ENCODE measurements at places on chromosomes 6 and 20.

DNA sequence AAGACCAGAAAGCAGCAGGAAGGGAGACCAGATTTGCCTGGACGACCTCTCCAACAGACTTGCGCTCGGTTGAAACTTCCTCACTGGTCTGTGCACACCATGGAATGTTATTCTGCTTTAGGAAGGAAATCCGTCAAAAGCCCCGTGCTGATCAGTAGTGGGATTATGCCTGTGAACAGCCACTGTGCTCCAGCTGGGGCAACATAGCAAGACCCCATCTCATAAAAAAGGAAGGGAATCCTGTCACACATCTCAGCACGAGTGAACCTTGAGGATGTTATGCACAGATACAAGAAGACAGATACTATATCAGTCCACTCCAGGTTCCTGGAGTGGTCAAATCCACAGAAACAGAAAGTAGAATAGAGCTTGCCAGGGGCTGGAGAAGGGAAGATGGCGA is 86.9 kb upstream of the FOXC1 start:
- DNase-seq = no peak

- DNase-seq = peak; percentile 29
These were observed 67.6 kb downstream of the BLOC1S5 start for GRCh38 chr6:7996538-7997111.

DNA sequence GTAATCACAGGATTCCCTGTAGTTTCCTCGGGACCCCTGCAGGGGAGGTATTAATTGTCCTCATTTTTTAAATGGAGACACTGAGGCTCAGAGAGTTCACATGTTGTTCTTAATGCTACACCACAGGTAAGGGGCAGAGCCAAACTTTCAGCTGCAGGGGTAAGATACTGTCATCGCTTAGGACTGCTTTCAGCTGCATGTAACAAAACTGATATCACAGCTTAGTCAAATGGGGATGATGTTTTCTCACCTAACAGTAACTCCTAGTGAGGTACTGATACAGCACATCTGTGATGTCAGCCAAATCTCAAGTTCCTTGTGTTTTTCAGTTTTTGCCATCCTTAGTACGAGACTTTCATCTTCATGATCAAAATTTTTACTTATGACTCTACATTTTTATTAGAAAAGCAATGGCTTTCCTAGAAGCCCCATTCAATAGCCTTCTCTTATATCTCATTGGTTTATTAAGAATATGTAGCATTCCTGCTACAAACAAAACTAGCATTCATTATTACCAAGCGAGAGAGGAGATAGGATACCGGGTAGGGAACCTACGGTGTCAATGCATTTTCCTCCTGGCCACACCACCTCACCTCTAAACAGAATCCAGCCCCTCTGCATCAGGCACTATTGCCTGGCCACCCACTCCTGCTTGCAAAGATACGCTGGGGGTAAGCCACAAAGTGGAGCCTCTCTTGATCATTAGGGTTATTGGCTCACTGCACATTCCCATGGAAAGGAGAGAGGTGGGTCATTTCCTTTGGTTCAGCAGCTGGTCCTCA is 557.5 kb downstream of the CD83 start:
- DNase-seq = no peak

GRCh38 chr6:34865107-34865506 is 22.7 kb downstream of the TAF11 start:
- no peak for DNase-seq

DNA sequence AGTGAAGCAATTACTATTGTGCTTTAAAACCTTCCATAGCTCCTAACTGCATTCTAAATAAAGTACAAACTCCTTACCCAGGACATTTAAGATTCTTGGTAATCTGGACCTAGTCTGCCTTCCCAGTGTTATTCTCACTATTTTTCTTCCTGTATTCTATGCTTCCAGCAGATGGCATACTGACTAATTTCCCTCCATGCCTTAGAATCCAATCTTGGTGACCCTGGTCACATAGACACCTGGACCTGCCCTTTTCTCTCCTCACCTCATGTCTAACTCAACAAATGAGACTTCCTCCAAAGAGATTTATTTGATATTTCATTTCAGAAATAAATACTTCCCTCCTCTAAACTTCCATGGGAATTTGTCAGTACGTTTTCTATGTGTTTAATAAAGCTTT is 25.8 kb downstream of the ROS1 start:
- no peak for DNase-seq

GRCh38 chr6:37272834-37273566 is 15.1 kb upstream of the TMEM217 start:
- DNase-seq = no peak

DNA sequence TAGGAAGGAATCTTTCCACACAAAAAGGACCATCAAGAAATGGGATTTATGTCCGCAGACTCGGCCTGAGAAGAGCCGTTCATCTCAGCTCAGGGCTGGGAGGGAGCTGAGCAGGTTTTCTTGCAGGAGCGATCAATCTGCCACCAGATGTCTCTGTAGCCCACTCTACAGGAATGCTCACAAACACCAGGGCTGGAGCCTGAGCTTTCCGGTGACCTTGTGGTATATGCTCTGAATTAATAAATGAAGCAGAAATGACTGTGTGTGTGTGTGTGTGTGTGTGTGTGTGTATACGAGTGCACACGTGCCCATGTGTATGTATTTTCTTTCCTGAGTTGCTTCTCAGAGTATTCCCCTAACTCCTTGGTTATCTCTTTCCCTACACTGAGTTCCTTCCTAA is 12.0 kb downstream of the CD83 start:
- DNase-seq = peak; percentile 49

DNA sequence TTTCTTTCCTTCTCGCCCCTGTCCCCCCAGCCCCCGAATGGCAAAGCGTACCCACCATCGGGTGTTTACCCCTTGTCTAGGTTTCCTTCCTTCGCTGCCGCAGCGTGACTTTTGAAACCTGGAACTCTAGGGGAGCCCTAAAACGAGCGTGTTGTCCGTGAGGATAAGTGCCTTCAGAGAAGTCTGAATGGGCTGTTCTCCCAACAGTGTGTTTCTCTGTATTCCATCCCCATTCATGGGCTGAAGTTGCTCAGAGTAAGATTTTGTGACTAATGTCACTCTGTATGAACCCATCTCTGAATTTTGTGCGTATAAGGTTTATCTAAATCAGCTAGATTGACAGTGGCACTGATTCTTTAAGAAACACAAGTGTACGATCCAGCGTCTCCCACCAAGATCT is 949 bp downstream of the MACROD2 start:
- DNase-seq = no peak

DNA sequence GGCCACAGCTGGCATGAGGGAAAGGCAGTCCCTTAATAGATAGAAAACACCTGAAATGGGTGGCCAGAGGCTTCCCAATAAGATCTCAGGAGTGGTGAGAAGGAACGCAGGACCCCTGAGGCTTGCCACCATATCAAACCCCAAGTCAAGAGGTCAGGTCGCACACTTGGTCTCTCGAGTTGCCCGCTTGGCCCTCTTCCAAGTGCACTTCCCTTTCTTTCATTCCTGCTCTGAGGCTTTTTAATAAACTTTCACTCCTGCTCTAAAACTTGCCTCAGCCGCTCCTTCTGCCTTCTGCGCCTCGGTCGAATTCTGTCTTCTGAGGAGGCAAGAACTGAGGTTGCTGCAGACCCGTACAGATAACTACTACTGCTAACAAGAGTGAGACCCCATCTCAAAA is 64.2 kb downstream of the SLC2A10 start:
- DNase-seq = no peak

All from AG04450 (cell line).